ENCODE measurements at places on chromosomes 1 and 21.

DNA sequence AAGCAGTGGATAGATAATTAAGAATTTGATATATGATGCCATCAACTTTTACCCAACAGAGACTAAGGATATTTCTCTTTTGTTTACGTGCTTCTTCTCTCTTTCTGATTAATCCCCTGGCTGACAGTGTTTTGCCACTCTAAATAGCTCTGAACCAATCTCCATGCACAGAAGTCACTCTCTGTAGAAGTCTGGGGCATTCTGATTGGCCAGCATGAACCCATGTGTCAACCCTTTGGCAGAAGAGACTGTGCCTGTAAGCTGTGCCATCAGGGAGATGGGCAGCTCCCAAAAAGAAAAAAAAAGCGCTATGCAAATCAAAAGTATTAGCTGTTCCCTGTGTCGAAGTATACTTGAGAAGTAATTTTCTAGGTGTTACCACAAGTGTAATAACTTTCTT lies 34.1 kb upstream of the NRIP1 start:
- no peak for DNase-seq

DNA sequence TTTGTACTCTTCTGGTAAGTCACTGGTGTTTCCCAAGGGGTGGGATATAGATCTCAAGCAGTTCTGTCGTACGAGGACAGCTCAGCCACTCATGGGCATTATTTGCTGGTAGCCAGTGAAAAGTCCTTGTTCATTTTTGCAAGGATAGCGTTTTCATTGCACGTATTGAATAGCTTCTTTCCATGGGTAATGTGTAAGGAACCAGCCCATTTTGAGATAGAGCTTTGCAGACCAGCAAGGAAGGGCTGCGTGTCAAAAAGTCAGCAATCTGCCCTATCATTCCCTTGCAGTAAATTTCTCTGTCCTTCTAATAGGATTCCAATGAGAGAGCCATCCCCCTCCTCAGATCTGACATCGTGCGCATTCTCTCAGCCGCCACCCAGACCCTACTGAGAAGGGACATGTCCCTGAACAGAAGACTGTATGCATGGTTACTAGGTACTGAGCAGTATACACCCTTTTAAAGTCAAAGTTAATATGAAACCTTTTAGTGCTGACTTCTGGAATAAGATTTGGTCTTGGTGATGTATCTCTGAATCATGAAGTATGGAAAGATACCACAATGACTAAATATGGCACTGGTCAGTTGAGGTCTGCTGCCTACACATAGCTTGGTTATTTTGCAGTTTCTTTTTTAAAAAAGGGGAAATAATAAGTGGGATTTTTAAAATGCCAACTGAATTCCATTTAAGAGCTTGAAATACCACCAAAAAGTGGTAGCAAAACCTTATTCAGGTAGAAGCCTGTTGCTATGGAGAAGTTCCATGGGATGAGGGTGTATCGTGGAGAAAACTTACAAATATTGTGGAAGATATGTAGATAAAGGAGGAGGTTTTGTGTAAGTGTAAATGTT lies 55.3 kb downstream of the DOP1B start:
- no peak for DNase-seq

GRCh38 chr1:157193702-157194391 lies 55.7 kb upstream of the ETV3 start:
- DNase-seq = peak; percentile 76

DNA sequence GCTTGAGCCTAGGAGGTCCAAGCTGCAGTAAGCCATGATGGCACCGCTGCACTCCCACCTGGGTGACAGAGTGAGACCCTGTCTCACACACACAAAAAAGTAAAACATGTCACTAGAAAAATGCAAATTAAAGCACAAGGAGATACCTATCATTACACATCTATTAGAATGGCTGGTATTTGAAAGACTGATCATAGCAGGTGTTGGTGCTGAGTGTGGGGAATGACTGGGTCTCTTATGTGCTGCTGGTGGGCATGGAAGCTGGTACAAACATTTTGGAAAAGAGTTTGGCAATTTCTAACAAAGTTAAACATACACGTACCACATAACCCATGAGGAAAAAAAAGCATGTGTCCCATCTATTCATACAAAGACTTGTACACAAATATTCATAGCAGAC lies 142.1 kb upstream of the ZBTB40 start:
- no peak for DNase-seq

GRCh38 chr1:64348270-64348960 lies 121.5 kb upstream of the CACHD1 start:
- no peak for DNase-seq

GRCh38 chr21:38800924-38801744 lies 4.6 kb upstream of the ETS2 start:
- DNase-seq = no peak

- DNase-seq = no peak
Measured at GRCh38 chr1:18912550-18912949, 10.2 kb upstream of the ALDH4A1 start.

DNA sequence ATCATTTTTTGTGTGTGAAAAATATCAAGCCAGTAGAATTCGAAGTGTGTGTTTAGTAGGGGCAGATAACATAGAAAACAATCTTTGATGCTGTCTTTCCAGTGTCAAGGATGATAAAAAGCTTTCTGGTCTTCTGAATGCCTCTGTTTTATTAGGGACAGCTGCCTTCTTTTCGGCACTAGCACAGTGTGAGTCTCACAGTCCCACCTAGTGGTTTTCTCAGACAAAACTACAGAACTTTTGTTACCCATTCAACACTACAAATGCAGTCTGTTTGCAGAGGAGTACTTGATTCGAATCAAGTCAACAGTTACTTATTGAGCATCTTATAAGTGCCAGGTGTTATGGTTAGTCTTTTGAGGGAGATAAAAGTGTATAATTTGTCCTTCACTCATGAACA lies 30.6 kb upstream of the MCOLN3 start:
- DNase-seq = peak; percentile 23

DNA sequence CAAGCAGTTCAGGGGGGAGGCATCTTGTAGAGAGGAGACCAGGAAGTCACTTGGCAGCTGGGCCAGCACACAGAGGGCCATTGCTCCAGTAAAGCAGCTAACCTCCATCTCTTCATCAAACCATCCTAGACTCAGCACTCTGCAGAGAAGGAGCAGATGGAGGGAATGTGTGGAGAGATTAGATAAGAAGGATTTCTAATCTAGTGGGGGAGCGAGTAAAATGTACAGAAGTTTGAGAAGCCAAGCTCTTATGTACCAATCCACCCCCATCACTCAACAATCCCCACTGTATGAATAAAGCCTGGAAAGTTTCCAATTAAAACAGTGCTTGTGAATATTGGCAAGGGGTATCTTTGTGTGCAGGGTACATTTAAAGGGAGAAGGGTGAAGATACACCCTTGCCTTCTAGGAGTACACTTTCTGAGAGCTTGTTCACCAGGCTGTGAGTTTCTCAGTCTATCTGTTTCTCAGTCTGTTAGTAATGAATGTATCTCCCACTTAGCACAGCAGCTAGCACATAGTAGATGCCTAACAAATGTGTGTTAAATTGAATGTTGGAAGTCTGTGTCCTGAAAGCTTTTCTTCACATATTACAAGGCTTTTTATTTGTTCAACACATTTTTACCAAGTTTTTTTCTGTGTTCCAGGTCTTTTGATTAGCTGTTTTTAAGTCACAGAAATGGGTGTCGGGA lies 142.7 kb upstream of the UBE2U start:
- DNase-seq = no peak

DNA sequence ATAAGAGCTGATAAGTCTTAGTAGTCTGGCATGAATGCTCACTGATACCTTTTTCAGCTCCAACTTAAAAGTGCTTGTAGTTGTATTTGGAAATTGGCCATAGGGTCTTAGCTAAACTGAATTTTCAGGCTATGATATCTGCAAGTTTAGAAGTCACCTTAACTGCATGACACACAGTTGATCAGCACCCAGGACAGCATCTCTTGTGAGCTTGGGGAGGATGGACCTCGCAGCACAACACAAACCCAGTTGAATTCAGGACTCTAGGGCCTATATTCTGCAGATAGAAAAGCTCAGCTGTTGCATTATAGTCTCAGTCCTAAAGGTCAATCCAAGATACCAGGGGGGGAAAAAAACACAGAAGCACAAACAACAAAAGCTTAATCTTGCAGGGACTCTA lies 394.3 kb downstream of the KCNH1 start:
- no peak for DNase-seq

DNA sequence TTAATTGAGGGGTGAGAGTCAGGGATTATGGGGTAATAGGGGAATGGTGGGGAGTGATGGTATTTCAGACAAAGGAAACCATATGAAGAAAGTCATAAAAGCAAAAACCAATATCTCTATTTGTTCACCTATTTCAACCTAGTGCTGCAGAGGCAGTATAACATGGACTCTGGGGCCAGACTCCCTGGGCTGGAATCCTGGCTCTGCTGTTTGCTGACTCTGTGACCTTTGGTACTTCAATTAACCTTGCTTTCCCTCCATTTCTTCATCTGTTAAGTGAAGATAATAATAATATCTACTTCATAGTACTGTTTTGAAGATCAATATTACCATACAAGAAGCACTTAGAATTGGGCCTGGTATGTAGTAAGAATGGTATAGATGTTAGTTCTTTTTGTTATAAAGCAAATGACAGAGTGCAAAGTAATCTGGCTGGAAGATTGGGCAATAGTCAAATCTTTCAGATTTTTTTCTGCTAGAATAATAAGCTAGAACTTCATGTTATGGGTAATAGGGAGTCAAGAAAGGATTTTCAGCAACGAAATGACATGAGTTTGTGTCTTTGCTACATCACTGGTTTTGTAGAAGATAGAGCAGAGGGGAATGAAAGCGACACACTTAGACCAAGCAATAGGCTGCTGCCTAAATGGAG lies 9.0 kb downstream of the EPHX4 start:
- DNase-seq = no peak

DNA sequence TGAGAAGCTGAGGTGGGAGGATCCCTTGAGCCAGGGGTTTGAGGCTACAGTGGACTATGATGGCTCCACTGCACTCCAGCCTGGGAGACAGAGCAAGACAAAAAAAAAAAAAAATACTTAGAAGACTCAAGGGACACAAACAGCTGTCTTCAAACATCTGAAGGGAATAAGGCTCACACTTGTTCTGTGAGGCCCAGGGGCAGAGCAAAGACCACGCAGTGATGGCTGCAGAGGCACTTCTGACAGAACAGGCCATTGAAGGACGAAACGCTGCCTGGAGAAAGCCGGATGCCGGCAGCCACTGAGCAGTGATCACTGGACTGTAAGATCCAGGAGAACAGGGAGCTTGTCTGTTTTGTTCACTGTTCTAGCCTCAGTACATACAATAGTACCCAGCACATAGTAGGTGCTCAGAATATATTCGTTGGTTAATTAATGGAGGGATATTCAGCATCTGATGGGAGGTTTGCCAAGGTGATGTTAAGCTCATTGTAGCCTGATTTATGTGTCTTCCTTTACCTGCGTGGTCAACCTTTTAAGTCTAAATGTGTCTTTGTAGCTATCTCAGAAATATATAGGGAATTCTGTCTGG lies 12.1 kb upstream of the NDC1 start:
- no peak for DNase-seq

DNA sequence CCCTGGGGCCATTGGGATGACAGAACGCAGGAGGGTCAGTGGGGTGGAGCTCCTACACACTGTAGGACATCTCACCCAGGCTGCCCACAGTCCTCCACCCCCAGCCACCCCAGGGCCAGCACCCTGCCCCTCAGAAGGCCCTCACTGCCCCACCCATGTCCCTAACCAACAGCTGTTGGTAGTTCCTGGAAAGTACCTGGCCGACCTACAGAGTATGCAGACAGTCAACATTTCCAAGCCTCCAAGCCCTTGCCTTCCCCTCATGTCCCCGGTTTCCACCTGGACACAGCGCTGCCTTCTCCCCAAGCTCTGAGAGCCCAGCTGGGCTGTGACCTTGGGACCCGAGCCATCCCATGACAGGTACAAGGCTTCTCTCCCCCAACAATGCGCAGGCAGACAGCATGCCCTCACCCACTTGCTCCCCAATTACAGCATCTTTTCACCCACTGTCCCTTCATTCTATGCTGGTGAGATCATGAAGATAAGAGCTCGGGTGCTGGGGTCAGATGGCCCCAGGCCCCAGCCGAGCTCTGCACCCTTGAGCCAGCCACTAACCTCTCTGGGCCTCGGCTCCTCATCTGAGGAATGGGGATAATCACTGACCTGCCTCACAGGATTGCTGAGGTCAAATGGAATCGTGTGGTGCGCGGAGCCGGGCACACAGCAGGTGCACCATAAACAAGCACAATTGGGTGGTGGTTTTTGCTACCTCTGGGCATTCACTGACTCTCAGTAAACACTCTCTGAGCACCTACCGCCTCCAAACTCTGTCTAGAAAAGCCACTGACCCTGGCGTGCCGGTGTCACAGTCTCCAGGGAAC lies 11.2 kb downstream of the LAPTM5 start:
- DNase-seq = peak; percentile 55

GRCh38 chr1:41351262-41352151 lies 9.7 kb upstream of the FOXO6 start:
- DNase-seq = no peak

- peak; percentile 36 for DNase-seq
Measured at GRCh38 chr1:25246600-25247023, 642 bp downstream of the RSRP1 start.

- peak; percentile 72 for DNase-seq
Measured at GRCh38 chr1:8858888-8859706, 19.4 kb downstream of the ENO1 start.

- no peak for DNase-seq
Measured at GRCh38 chr21:8993284-8993942, 1528.0 kb upstream of the TPTE start.

DNA sequence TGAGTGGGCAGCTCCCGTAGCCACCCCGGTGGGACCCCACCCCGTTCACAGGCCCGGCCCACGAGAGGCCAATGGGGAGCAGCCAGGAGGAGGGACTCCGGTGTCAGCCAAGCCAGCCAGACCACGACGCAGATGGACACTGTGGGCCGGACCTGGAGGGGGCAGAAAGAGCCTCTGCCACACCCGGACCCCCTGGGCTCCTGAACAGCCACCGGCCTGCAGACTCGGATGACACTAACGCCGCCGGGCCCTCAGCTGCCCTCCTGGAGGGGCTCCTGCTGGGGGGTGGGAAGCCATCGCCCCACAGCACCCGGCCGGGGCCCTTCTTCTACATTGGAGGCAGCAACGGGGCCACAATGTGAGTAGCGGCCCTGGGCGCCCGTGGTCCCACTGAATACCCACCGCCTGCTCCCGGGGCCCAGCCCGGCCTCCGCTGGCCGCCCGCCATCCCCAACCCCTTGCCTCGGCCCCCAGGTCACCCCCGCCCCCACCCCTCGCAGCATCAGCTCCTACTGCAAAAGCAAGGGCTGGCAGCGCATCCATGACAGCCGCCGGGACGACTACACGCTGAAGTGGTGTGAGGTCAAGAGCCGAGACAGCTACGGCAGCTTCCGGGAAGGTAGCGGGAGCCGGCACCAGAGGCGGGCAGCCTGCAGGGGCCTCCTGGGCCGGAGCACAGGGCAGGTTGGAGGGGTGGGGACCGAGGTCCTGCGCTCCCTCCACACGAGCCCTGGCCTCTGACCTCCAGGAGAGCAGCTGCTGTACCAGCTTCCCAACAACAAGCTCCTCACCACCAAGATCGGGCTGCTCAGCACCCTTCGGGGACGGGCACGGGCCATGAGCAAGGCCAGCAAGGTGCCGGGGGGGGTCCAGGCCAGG lies 6.5 kb downstream of the TTLL10 start:
- DNase-seq = no peak

DNA sequence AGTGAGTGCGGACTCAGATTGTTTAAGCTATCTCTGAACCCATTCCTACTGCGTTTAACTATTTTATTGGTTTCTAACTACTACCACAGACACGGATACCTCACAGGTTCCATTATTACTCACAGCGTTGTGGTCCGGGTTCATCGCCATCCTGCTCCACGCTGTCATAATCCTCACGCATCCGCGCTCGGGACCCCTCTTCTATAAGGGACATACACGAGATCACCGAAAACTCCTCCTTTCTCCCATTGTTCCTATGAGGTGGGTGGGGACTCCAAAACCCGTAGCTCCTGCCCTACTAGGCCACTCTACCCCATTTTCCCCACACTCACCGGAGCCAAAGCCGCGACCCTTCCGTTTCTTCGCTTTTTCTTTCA lies 610 bp downstream of the RBM8A start:
- peak; percentile 26 for DNase-seq
